ENCODE measurements at places on chromosomes 7 and 10.
A peak's percentile ranks its signal among the peaks of the same experiment; 100 is the strongest.

GRCh38 chr10:121608469-121609190, 10.4 kb upstream of the FGFR2 start:
- no peak overlapping the region for H3K27ac ChIP-seq
- peaks cover 12% of the 10 kb centered on the region for H3K27me3 ChIP-seq
- H3K4me1 ChIP-seq: peaks cover 6% of the 10 kb centered on the region
- no peaks in the 10 kb centered on the region for H3K36me3 ChIP-seq
- peak overlapping the region; percentile 52 for H3K4me3 ChIP-seq
- no peak for DNase-seq

GRCh38 chr7:2117646-2118045, 115.1 kb downstream of the MAD1L1 start:
- no peak for DNase-seq
- H3K27me3 ChIP-seq: no peaks in the 10 kb centered on the region
- H3K36me3 ChIP-seq: peaks cover 17% of the 10 kb centered on the region
- H3K4me3 ChIP-seq: no peak overlapping the region
- H3K4me1 ChIP-seq: peaks cover 21% of the 10 kb centered on the region

GRCh38 chr10:113846036-113846435, 7.8 kb downstream of the DCLRE1A start:
- H3K36me3 ChIP-seq: peaks cover 29% of the 10 kb centered on the region
- H3K27me3 ChIP-seq: no peaks in the 10 kb centered on the region
- no peak overlapping the region for H3K4me3 ChIP-seq
- H3K27ac ChIP-seq: no peak overlapping the region
- no peaks in the 10 kb centered on the region for H3K4me1 ChIP-seq

DNA sequence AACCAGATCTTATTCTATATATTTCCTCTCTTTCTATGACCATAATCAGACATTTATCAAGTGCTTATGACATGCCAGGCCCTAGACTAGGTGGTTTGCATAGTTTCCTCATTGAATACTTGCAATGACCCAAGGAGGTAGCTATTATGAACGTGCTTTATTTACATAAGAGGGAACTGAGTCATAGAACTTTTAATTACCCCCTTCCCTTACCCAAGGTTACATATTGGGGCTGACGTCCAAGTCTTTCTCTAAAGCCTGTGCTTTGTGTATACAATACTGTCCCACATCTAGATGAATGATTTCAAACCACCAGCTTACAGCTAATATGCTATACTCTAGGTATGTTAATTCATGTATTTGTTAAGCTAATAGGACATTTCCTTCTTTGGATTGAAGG, 91.9 kb upstream of the NPY start:
- no peak overlapping the region for H3K4me3 ChIP-seq
- H3K27me3 ChIP-seq: no peaks in the 10 kb centered on the region
- no peaks in the 10 kb centered on the region for H3K4me1 ChIP-seq

GRCh38 chr7:44062180-44062902, 3.0 kb downstream of the PGAM2 start:
- no peak overlapping the region for H3K4me3 ChIP-seq
- peaks cover 44% of the 10 kb centered on the region for H3K4me1 ChIP-seq
- DNase-seq: peak; percentile 67
- H3K36me3 ChIP-seq: peaks cover 31% of the 10 kb centered on the region

DNA sequence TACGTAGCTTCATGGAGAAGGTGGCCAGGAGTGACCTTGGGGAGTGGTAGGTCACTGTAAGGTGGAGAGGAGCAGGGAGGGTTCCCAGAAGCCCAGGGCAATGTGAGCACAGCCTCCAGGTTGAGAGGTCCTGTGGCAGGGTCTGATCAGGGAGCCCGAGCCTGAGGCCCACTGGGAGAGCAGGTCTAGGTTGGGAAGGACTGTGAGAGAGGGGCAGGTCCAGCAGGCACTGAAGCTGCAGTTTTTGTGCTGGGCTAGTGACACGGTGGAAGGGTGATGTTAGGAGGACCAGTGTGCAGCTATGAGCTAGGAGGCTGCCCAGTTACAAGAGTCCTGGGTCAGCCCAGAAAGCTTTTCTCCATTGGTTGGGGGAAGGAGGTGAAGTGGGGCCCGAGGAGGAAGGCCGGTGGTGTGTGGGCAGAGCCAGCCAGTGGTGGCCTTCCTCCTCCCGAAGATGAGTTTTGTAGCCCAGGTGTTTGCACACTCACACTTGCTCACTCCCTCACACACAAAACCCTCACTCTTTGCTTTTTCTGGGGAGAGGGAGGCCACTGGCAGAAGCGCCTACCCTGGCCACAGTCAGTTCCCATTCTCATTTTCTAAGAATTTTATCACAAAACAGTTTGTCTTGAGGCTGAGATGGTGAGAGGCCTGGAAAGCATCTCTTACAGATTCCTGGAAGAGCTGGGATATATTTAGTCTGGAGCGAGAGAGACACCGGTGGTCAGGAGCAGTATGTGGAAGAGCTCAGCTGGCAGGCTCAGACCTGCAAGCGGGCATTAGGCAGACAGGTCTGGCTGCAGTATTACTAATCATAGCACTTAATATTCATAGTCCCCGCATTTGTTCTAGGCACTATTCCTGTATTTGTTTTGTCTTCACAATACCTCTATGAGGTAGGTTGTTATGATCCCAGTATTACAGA, 57.1 kb downstream of the ZNF467 start:
- no peaks in the 10 kb centered on the region for H3K27me3 ChIP-seq
- H3K4me3 ChIP-seq: no peak overlapping the region
- peaks cover 4% of the 10 kb centered on the region for H3K4me1 ChIP-seq
- no peak for DNase-seq

- no peak for DNase-seq
- H3K36me3 ChIP-seq: no peaks in the 10 kb centered on the region
- H3K4me1 ChIP-seq: no peaks in the 10 kb centered on the region
These were observed 572.4 kb downstream of the ATRNL1 start for GRCh38 chr10:115665549-115665948.

GRCh38 chr10:62153191-62153590, 115.5 kb downstream of the RTKN2 start:
- no peak for DNase-seq
- H3K4me1 ChIP-seq: no peaks in the 10 kb centered on the region
- H3K27me3 ChIP-seq: no peaks in the 10 kb centered on the region
- no peaks in the 10 kb centered on the region for H3K36me3 ChIP-seq
- no peak overlapping the region for H3K4me3 ChIP-seq

All from tibial artery (tissue), 4 donors.